DMS 273 treated with DMSO at 0.1 percent for 48 hours (cell line): ENCODE measurements at places on chromosomes 2 and 18.

DNA sequence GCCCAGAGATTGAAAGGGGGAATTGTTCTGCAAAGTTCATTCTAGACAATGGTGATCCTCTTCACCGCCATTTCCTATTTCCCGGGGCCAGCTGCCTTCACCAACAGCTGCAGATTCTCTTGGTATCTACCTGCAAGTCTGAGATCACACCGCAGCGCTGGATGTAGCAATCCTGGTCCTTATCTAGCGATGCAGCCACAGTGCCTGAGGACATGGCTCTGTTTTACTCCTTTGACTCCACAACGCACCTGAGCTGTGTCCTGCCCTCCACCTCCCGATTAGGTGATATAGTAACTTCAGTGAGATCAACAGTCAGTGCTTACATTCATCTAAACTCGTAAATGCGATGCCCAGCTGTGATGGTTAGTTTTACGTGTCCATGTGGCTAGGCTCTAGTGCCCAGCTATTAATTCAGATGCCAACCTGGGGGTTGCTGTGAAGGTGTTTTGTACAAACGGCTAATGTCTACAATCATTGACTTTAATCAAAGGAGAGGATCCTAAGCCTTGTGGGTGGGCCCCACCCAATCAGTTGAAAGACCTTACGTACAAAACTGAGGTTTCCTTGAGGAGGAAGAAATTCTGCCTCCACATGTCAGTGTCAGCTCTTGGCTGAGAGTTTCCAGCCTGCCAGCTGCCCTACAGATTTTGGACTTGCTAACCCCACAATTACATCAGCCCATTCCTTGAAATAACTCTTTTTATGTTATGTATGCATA is 189.8 kb downstream of the SH3BP4 start:
- no peak for DNase-seq

- DNase-seq, result no peak
These were observed 5.7 kb upstream of the NOSTRIN start for GRCh38 chr2:168796583-168797285.

- DNase-seq, result no peak
These were observed 157.0 kb upstream of the SERPINE2 start for GRCh38 chr2:224195925-224196571.

DNA sequence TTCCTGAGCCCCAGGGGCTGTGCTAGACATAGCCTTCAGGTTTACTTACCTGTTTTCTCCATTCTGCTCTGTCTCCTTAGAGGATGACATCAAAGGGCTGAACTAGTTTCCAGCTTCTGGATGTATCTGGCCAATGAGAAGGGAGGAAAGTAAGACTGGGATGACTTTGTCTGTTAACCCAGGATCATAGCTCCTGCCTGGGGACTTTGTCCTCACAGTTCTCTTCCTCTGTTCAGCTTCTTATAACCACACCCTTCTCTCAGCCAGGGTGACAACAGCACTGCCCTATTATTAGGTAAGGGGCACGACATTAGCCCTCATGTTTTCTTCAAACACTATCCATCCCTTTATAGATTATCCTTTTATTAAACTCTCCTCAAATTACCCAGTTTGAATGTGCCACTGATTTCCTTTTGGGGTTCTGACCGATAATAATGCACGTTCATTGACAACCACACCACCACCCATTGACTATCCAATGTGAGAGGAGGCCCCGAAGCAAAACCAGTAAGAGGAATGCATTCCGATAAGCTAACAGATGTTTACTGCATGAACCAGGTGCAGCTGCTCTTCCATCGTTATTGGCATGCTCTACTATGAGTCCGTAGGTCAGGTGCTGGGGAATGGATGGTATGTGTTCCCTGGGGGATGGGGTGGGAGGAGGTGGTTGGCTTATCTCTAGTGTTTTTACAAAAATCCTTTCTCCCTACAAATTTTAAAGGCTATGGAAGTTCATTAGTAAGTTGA is 23.5 kb downstream of the TSN start:
- DNase-seq, result no peak

- no peak for DNase-seq
These were observed 24.0 kb downstream of the IL1B start for GRCh38 chr2:112812318-112813267.

- no peak for DNase-seq
These were observed 67.5 kb downstream of the SPATS2L start for GRCh38 chr2:200373973-200374416.

DNA sequence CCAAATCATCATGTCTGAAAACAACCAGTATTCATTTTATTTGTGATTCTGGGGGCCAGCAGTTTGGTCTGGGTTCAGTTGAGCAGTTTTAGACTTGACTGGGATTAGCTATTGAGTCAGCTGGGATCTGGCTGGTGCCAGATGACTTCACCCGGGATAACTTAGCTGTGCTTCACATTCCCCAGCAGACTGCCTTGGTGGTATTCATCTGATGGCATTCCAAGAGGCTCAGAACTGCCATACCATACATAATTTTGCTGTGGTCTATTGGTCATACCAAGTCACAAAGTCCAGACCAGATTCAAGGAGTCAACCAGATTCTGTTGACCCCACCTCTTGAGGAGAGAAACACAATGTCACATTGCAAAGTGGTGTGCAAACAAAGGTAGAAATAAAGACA is 7.8 kb upstream of the FSHR start:
- DNase-seq, result no peak

DNA sequence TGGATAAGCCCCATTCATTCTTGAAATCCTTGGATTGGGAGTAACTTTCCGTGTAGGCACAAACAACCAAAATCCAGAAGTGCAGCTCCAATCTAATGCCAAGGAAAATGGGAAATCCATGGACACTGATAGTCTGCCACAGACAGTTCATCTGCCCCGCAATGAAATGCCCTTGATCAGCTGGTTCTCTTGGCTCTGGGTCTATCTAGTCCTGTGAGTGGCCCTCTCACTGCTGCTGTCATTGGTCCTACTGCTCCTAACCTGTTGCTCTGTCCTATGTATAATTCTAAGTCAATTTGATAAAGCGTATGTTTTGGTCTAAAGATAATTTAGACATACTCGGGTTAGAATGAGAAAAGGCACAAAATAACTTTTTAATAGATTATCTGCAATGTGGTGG is 13.7 kb upstream of the TMEM182 start:
- no peak for DNase-seq

DNA sequence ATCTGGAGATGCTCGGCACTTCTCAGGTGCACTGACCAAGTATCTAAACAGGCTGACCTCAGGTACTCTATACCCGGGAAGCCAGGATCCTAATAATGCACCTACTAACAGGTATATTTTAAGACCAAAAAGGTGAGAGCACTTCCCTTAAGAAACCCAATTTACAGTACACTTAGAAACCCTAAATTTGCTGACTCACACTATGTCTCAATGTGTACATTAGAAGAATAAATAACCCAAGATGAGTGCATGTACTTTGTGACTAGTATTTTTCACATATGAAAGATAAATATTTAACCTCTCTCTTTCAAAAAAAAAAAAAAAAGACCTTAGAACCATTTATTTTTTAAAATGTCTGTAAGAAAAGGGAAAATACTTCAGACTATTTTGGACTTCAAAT is 118.8 kb downstream of the ZNF516 start:
- DNase-seq, result no peak

DNA sequence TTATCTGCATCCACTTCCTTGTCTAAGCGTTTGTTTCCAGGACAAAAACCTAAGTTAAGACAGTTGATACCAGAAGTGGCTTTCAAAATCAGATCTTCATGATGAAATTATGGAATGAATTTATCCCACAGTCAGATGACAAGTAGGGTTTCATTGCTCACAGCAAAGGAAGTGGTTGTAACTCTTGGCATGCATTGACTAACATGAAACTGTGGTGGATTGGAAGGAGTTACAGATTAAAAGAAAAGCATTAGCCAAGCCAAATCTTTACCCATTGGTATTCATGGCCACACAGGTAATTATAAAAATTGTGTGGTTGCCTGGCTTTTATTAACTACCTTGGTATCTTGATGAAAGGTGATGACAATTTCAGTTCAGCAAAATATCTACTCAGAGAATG is 438.0 kb upstream of the NXPH2 start:
- no peak for DNase-seq

DNA sequence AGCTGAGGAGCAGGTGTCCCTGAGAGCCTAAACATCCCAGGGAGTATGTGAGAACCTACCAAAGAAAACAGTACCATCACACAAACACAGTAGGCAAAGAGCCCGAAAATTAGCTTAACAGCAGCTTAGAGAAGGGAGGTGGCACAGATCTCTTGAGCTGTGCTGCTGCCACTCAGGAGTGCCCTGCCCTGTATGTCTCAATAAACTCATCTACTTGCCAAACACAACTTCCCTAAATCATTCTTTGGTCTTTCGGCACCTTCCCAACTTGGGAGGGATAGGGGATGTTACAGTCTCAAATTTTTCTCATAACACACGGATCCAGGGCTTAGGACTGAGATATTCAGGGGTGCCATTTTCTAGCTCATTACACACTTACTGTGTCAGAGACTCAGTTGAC is 45.3 kb upstream of the C1D start:
- no peak for DNase-seq

GRCh38 chr2:110827511-110827910 is 95.1 kb downstream of the ACOXL start:
- DNase-seq, result no peak

- DNase-seq, result peak; percentile 22
These were observed 53.7 kb downstream of the EDAR start for GRCh38 chr2:108935271-108935741.

DNA sequence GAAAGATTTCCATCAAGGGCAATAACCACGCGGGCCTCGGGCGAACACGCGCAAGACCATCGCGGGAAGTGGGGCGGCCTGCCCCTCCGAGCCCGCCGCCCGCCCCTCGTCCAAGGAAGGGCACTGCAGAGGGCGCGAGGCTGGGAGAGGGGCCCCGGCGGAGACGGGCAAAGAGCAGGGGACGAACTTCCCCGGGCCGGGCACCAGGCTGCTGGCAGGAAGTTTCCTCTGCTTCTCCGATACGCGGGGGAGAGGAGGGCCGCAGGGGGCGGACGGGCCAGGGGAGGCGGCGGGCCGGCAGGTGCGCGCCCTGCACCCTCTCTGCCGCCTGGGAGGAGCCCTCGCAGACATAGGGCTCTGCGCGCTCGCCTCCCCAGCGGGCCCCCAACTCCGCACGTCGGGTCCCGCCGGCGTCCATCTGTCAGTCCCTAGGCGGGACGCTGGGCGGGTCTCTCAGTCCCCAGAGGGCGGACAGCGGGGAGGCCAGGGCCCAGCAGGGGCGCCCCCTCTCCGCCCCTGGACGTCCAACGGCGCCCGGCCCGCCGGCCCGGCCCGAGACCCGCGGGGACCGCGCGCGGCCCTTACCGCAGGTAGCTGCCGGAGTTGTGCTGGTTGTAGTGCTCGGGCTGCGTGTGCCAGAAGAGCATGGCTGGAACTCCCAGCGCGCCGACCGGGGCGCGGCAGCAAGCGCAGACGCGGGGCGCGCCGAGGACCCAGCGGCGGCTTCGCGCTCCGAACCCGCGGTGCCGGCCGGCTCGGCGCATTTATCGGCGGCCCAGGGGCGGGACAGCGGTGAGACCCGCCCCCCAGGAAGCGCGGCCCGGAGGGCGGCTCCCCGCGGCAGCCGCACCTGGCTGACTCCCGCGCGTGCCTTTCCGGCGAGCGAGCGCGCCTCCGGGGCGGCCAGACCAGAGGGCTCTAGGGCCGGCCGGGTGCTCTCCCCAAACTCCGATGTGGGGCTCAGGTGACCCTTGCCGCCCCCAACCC is at the start of gene TFCP2L1:
Gene TFCP2L1 (minus strand): TSS at position 740 of the 987 bp plus-strand sequence. CDS start 93 bp downstream, at position 647.
- no peak for DNase-seq

DNA sequence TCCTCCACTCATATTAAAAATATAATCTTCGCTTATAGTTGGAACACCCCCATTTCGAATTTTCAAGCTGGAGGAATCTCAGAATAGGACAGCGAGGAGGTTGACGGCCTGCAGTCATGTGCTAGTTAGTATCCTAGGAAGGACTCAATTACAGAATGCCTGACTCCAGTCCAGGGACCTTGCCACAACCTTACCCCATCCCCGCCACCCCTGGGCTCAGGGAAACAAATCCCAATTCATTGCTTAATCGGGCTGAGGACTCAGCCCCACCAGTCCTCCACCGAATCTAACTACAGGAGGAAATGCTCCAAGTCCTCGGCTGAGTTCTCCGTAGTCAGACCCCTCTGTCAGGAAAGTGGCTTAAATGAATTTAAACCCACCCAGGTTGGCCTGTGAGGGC is 31.7 kb upstream of the ZBTB7C start:
- no peak for DNase-seq

DNA sequence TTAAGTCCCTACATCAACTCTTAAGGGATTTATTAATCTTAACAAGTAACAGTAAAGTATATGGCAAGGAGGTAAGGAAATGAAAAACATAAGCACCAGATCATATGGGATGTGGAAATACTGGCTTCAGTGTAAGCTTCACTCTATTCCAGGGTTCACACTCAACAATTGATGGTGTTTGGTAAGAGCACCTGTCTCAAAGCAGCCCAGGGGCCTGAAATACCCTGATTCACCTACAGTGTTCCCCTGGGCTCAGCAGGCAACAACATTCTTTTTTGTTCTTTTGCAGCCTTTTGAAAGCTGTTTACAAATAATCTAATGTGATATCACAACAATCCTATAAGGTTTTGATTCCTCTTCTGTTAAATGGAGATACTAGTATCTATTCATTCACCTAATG is 1.2 kb upstream of the MLPH start:
- DNase-seq, result no peak

GRCh38 chr2:160993654-160994061 is 166.6 kb upstream of the TANK start:
- no peak for DNase-seq

GRCh38 chr2:122168799-122169198 is 413.3 kb downstream of the TSN start:
- no peak for DNase-seq

GRCh38 chr18:57961876-57962505 is 82.0 kb upstream of the NEDD4L start:
- no peak for DNase-seq

- DNase-seq, result no peak
These were observed 87.1 kb downstream of the BCL2L11 start for GRCh38 chr2:111207851-111208250.

DNA sequence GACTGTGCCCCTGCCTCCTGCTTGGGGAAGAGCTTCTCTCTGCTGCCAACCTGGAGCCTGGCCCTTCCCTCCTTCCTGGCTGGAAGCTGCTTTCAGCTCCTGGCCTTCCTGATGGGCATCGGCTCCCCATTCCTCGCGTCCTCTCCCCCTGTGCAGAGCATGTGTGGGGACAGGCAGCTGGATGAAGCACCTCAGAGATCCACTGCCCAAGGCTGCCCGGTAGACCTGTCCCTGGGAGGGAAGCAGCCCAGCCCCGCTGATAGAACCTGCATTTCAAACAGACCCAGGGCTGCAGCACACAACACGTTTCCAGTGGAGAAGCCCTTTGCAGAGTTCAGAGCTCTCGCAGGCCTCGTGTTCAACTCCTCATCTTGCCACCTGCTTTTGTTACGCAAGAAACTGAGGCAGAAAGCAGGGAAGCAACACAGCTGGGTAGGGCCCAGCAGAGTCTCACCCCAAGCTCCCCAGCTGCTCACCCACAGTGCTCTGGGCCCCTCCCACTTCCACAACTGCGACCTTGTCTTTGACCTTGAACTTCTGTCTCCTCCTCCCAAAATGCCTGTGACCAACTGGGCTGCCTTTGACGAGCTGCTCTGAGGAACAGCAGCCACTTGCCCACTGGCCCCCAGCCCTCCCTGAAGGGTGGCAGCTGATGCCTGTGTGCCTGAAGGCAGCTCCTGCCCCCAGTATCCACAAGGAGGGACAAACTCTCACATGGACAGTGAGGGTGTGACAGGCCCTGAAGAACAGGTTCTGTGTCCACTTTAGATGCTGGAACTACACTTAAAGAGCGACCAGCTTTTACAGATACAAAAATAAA is 65.5 kb downstream of the PARD6G start:
- no peak for DNase-seq

GRCh38 chr18:73787316-73787715 is 360.3 kb downstream of the FBXO15 start:
- DNase-seq, result no peak

GRCh38 chr2:86274265-86274917 is 63.0 kb downstream of the REEP1 start:
- DNase-seq, result no peak
